Astrocyte of the hippocampus (primary cell): ENCODE measurements at places on chromosomes 16 and 17.

DNA sequence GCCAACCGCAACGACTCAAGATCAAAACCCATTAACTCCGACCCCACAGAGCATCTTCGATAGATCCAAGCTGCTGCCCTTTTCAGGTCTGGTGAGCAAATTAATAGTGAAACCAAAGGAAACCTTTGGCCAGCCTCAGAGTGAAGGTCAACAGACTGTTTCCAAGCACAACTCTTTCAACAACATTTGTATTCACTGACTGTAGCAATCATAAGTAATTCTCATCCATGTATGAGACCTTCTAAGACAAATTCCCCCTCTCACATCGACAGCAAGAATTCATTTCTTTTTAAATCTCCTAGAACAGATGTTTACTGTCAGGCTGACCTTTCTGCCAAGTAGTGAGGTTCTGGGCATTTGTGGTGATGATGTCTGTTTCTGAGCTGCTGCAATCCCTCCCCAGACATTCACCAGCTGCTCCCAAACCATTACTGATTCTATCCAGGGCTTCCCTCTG is 64.2 kb downstream of the SLC39A11 start:
- DNase-seq, result no peak

DNA sequence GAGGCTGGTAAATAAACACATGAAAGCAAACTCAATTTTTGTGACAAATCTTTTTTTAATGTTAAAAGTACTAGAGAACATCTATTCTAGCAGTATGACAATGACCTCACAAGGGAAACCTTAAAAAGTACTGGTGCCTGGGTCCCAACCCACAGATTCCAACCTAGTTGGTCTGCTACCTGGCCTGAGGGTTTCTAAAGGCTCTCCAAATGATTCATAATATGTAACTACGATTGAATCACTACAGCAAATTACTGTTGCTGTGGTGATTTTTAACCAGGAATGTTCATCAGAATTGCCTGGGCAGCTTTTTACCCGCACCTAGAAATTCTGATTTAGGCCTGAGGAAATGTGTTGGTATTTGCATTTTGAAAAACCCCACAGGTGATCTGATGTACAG is 26.1 kb downstream of the CDR2 start:
- DNase-seq, result peak; percentile 36

GRCh38 chr17:65362826-65363225 is 198.6 kb downstream of the AXIN2 start:
- DNase-seq, result no peak

DNA sequence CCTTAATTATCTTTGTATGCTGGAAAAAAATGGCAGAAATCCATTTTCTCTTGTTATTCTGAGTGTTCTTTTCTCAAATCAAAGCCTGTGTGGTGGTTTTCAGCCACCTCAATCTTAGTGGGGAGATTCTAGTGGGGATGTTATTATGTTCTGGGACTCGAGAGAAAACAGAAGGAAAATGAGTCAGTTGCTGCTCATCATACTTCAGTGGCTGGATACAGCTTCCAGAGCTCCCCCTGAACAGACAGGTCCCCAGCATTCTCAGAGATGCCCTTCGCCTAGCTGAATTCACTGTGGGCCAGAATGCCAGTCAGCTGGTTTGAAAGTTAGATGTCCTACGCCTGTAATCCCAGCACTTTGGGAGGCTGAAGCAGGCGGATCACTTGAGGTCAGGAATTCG is 8.5 kb downstream of the ST6GALNAC1 start:
- peak; percentile 26 for DNase-seq

- DNase-seq, result no peak
These were observed 5.6 kb downstream of the USH1G start for GRCh38 chr17:74917430-74917829.

DNA sequence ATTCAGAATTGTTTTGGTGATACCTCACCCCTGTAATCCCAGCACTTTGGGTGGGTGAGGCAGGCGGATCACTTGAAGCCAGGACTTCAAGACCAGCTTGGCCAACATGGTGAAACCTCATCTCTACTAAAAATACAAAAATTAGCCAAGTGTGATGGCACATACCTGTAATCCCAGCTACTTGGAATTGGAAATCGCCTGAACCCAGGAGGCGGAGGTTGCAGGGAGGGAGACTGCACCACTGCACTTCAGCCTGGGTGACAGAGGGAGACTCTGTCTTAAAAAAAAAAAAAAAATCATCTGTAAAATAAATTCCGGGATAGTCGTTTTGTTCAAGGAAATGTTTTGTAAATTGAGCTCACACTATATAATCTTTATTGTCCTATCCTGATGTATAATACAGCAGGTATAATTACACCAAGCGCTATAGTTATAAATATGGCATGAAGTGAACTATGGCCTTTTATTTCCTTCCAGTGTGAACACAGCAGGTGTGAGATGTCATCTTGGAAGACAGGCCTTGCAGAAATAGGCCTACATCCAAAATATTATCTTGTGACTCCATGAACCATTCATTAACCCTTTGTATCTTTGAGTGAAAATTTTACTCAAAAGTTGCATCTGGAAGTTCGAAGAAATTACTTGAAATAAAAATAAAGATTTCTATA is 25.4 kb downstream of the PLA2G10 start:
- DNase-seq, result no peak

DNA sequence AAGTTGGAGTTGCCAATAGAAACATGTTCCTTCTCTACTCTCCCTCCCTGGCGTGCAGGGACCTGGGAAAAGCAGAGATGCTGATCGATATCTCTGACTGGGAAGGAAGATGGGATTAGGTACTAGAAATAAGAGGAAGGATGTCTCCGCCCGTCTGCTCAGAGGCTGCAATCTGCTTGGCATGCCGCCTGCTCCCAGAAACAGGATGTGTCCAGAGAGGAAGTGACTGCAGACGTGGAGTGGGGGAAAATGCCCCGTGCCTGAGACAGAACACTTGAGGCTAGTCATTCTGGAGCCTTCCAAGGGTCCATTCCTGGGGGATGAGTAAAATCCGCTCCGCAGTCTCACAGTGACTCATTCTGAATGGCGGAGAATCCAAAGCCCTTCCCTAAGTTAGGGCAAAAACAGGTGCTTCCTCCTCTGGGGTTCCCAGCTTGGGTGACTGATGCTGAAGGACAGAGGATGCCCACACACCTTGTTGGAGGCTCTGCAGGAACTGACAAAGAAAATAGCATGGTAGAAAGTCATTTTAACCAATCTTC is 45.0 kb upstream of the SMURF2 start:
- DNase-seq, result peak; percentile 97

GRCh38 chr16:3494386-3494973 is 809 bp downstream of the C16orf90 start:
- no peak for DNase-seq

DNA sequence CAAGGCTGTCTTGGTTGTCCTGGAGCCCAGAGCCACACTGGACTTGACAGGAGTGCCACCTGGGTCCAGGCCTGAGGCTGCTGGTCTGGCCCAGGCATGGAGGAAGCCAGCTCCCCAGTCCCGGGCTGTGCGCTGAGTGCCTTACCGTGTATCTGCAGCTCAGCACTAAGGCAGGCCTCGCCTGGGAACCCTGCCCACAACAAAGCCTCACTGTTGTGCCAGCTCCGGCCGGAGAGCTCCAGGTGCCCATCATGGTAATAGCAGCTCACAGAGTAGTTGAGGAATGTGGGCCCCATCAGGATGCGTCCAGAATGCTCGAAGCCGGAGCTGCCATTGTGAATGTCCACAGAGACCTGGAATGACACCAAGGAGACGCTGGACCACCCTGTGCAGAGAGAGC is 72.2 kb downstream of the RMI2 start:
- no peak for DNase-seq

- peak; percentile 15 for DNase-seq
These were observed 22.6 kb upstream of the NF1 start for GRCh38 chr17:31072186-31072585.

DNA sequence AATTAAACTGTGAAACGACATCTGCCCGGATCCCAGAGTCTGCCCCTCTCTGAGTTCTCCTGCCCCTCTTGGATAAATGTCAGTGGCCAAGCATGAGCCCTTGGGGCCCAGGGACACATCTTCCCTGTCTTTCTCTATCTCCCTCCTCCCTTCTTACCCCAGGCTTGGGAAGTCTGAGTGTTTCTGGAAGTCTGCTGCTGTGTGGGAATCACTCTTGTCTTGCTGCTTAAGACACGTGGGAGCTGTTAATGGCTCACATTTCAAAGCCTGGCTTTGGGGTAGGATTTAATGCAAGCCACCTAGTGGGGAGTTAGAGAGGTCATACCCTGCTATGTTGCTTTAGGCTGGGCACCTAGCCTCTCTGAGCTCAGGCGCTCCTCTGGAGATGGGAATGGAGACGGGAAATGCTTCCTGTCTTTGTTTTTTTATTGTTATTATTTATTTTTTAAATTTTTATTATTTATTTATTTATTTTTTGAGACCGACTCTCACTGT is 218.5 kb upstream of the CIBAR2 start:
- DNase-seq, result peak; percentile 81

DNA sequence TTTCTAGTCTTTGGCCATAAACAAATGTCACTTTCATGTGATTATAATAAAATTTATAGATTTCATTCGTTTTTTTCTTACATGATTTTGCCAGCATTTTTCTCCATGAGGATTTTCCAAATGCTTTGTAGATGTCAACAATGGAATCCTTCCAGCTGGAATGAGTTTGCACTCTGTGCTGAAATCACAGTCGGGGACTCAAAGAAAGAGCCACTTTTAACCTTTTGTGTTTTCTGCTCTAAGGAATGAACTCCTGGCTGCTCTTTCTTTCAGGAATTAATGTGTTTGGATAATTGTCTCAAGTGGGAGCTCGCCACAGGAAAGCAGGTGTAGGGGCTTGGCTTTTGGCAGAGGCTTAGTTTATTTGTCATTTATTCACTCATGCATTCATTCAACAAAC is 372.3 kb upstream of the SALL1 start:
- DNase-seq, result peak; percentile 66

DNA sequence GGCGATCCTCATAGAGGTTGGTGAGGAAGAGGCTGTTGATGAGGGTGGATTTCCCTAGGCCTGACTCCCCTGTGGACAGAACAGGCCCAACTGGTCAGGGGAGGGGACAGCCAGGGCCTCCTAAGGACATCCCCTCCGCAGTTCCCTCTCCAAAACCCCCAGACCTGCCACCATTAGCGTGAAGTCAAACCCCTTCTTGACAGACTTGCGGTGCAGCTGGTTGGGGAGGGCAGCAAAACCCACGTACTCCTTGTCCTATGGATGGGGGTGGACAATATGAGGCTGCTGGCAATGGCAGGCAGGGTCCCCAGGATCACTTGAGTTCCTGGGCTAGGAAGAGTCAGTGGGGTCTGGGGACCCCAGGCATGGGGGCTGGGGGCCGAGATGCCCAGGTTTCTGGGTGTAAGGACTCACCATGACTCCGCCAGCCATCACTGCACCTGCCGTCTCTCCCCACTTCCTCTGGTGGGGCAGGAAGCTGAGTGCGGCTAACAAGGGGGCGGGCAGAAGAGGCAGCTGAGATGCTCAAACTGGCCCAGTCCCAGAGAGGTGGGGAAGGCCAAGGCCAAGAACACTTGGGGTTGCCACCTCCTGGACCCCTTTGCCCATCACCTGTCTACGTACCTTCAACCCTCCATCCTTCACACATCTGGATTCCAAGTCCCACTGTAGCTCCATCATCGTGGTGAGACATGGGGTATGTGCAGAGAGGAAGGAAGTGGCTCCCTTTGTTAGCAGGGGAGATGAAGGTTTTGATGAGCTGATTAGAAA is at the start of gene SEPTIN1:
TSS of gene SEPTIN1 (minus strand) at position 451 of the 771 bp plus-strand sequence. CDS start at position 432, 19 bp downstream.
- no peak for DNase-seq

DNA sequence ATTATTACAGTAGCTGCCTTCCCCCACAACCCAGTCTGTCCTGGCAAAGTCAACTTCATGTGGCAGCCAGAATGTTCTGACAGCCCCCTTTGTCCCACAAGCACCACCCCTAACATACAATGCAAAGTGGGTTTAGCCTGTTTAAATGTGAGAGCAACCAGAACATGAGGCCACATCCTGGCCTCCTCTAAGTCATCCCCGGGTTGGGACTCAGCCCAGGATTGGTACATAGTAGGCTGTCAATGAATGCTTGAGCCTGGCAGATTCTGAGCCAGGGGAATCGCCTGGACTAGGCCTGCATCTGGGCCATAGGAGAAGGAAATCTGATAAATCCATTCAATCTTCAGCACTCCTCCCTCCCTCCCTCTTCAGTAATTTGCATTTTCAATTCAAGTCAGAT is 4.3 kb upstream of the ITGA3 start:
- DNase-seq, result peak; percentile 42

DNA sequence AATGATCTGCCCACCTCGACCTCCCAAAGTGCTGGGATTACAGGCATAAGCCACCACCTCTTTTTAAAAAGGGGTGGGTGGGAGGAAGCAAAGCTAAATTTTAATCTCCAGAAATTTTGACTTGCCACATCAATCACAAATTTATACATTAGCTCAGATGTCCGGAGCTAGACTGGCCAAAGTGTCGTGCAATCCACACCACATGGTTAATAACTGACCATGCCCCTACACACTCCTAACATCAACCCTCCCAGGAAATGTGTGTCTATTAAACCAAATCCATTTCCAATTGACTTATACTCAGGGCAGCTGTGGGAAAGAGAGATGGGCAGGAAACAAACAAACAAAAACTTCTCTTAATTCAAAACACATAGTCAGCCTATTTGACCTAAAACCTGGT is 29.9 kb downstream of the SMURF2 start:
- no peak for DNase-seq
